Fibroblast of skin of left biceps (primary cell): ENCODE measurements at places on chromosomes 6 and 20.

DNA sequence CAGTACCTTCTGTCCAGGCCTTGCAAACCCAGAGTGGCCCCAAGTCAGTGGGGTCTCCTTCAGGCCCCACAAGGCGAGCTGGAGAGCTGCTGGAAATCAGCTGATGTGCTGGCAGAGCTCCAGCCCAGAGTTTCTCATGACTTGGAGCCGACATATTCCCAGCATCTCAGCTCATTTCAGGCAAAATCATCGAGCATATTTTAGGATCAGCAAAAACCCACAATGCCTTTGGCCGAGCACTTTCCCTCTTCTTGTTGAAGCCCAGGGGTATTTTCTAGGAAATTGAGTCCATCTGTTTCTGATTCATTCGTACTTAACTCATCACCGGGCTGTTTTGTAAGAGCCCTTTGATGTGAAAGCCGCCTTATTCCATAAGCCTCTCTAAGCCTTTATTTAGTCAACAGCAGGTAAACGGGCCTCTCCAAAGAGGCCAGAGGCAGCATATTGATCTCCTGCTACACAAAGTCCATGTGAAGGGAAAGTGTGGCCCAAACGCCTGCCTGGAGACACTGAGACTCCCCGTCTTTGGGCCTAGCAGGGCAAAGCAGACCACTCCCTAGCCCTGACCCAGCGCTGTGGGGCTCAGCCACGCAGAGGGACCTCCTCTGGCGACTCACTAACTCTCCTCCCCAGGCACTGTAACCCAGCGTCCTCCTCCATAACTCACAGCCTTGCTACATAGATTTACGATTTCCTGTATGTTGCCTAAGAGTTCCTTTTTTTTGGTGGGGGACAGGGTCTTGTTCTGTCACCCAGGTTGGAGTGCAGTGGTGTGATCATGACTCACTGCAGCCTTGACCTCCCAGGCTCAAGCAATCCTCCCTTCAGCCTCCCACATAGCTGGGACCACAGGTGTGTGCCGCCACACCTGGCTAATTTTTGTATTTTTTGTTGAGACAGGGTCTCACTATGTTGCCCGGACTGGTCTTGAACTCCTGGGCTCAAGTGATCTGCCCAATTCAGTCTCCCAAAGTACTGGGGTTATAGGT is 12.1 kb upstream of the C20orf203 start:
- peak; percentile 93 for DNase-seq

DNA sequence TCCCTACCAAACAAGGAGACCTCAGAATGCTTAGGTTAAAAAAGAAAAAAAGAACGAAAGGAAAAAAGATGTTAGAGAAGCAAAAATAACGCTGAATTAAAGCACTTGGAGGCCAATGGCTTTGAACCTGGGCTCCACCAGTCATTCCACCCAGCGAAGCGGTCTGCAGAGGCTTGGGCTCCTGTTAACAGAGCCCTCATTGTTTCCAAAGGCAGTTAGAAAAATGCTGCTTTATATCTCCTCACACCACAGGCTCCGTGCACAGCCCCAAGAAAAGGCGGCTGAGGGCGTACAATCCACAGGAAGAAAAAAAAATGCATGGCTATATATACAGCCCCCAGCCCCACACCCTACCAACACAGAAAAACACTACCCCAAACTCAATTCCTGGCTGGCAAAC is 255.9 kb downstream of the FOXC1 start:
- no peak for DNase-seq

GRCh38 chr6:170162011-170162774 is 128.7 kb downstream of the DLL1 start:
- DNase-seq: no peak

DNA sequence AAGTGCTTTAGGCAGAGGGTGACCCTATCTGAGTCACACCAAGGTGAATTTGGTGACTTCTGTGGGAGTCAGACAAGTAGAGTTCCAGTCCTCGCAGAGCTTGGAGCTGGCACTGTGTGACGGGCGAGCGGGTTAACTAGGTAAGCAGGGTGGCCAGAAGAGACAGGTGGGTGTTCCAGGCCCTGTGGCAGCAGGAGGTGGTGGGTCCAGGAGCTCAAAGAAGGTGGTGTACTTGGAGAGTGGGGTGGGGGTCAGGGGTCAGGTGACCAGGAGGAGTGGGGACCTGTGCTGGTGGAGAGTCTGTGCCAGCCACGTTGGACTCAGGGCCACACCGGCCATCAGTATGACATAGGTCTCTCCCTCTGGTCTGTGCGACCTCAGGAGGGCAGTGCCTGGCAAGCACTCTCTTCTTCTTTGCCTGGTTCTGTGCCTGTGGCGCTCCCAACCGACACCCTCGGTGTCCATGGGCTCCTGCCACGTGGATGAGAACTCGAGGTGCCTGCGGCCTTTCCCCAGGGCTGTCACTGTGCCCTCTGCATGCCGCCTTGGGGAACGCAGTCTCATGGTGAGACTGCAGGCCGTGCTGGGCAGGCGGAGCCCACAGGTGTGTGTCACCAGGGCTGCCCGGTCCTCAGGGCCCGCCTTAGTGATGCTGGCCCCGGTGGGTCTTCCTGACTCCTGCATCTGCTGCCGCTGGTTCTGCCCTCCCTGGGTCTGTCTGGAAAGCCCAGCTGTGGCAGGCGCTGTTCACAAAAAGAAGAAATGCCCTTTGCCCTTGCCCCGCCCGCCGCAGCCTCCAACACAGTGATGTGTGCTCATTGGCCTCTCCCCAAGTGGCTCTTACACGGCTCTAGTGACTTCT is 1.6 kb downstream of the MRGBP start:
- DNase-seq: no peak

DNA sequence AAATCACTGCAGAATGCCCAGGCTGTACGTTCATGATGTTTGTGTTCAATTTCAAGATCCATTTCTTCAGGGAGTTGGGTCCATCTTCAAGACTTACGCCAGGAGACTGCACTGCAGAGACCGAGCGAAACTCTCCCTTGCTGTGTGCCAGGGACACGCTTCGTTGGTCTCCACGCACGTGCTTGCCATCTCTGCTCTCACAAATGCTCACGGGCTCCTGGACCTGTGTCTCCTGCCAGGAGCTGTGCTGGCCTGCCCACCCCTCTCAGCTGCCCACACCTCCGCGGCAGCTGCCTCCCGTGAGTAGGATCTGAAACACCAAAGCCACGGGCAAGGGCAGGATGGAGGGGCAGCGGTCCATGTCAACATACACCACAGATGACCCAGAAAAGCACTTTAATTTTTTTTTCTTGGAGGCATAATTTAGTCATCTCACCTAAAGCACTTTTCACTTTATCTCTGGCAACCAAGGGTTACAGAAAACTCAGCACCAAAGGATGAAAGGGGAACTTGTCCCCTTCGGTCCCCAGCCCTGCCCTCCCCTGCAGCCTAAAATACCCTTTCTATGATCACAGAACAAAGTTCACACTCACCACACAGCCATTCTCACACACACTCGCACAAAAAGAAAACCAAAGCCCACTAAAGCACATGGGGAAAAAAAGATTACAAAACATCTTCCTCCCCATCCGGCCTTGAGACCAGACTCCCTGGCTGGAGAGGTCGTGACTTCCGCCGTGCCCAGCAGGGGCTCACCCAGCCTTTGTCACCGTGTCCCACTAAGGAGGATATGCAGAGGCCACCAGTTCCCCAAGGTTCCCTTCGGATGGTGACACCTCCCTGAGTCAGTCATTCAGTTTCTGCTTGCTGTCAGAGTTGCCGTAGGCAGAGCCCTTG is 137.9 kb downstream of the AGPAT4 start:
- no peak for DNase-seq

GRCh38 chr6:7786214-7786661 is 60.3 kb downstream of the BMP6 start:
- DNase-seq: no peak

DNA sequence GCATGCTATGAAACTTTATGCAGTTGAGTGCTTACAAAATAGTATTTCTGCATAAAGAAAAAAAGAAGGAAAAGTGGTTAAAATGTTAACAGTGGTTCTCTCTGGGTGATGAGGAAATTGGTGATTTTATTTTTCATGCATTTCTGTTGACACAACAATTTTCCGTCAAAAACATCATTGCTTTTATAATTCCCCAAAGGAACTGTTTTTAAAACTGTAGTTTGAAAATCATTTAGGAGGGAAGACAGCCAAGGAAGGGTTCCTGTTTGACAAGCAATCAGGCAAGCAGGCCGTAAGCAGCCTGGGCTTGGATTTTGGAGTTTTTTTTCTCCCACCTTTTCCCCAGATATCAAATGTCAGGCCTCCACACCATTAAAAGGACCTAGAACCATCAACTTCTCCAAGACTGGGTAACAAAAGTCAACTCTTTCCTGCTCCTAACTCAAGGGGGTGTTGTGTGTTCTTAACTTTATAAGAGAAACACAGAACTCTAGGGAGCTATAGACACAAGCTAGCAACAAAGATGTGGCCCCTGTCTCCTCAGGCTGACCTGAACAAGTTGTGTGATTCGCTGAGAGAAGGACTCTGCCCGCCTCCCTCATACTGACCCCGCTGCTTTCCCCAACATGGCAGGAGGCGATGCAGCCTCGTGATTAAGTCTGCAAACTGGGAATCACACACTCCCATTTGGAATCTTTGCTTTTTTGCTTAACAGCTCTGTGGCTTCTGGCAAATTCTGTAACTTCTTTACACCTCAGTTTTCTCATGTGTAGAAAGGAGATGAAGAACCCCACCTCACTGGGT is 146.6 kb downstream of the BCAS1 start:
- DNase-seq: no peak

DNA sequence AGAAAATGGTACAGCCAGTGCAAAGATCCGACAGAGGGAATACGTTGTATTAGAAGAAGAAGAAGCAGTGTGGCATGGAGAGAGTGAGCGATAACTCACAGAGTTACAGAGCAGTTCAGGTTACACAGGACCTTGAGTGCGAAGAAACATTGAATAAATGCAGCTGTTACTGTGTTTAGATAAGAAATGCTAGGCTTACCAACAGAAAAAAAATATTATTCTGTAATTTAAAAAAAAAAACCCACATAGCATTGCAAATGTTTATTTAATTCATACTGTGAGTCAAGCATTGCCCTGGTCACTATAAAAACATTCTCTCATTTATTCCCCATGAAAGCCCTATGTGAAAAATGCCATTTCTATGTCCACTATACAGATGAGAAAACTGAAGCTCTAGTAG is 373.4 kb upstream of the EPHA7 start:
- no peak for DNase-seq

DNA sequence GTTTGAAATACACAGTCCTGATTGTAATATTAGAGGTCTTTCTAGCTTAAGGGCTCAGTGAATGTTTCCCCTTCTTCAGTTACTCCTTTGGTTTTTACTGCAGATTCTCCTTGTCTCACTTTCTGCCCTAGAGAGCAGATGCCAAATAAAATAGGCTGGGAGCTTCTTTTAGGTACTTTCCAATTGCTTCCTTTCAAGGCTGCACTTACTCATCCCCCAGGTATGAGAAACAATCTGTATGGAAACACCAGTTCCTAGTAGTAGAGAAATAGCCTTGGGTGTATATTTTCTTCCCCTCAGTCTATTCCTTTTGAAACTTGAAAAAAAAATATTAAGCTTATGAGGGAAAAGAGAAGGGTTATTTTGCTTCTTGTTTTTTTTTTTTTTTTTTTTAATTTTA is 139.7 kb downstream of the PAK5 start:
- no peak for DNase-seq

DNA sequence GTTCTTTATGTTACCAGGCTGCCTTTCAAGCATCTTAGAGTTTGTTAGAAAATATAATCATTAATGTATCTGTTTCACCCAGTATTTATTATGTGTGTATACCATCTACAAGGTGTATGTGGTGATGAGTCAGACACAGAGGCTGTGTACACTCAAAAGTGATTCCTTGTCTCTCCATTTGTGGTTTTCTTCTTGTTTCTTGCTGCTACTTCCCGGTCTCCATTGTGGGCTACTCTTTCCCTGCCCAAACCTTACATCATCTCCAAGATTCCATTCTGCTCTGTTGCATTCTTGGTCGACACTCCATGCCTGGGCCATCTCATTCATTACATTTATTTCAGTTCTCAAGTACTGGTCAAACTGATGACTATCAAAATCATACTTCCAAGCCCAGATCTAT is 182.2 kb upstream of the STXBP5 start:
- DNase-seq: no peak

DNA sequence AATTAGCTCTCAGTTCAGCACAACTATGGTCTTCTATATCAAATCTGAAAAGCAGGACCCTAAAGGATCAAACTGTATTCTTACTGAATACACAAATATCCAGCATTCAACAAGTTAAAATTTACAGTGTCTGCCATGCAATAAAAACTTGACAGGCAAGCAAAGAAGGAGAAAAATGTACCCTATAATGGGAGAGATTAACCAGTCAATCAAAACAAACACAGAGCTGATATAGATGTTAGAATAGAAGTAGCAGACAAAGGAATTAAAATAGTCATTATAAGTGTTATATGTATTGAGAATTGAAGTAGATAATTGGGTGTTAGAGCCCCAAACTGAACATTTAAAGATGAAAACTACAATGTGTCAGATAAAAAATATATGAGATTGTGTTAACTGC is 914.9 kb downstream of the EPHA7 start:
- no peak for DNase-seq

DNA sequence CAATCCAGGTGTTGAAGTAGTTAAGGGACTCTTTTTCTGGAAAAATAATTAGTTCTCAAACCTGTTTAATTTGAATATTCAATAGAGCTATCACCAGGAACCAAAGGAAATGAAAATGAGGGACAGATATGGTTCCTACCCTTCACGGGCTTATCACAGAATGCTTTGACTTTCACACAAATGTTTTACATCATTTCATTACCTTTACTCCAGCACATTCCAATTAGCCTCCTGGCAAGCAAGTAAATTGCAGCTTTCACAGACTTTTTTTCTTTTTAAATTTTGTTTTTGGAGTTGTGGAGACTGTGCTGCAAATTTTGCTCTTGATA is 35.2 kb downstream of the PLEKHG1 start:
- DNase-seq: no peak

GRCh38 chr6:76771059-76771634 is 692.1 kb downstream of the HTR1B start:
- DNase-seq: no peak

DNA sequence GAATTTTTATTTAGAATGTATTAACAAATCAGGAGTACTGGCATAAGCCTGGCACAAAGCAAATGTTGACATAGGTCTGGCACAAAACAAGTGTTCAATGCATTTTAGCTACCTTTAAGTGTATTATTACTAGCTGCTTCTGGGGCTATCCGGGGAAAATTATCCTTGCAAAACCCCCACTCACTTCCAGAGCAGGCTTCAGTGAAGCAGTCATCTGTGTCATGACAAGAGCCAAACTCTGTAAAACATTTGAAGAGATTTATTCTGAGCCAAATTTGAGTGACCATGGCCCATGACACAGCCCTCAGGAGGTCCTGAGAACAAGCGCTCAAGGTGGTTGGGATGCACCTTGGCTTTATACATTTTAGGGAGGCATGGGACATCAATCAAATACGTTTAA is 6.4 kb upstream of the TRIM38 start:
- DNase-seq: no peak

DNA sequence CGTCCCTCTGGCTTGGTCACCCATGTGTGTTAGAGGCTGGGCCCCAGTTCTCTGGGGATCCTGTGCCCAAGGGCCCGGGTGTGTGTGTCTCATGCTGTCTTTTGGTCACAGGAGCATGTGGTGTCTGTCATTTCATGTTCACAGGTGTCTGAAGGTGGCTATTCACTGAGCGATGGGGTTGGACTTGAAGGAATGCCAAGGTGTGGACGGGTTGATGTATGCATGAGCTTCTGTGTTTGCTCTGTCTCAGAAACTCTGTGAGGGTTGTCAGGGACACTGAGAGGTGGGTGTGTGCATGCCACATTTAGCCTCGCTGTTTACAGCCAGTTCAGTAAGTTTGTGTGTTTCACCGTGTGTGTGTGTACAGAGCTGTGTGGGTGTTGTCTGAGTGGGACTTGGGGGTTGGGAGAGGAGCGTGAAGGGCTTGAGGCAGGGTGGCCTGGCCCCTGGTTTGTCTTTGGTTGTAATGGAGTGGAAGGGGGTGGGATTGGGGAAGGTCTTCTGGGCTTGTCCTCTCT is 1.2 kb downstream of the DDR1 start:
- DNase-seq: no peak
